ENCODE measurements at places on chromosomes 5 and 9.

- no peak overlapping the region for H3K4me3 ChIP-seq
- no peak overlapping the region for H3K27ac ChIP-seq
These were observed 16.9 kb downstream of the TLE4 start for GRCh38 chr9:79588488-79589223.

DNA sequence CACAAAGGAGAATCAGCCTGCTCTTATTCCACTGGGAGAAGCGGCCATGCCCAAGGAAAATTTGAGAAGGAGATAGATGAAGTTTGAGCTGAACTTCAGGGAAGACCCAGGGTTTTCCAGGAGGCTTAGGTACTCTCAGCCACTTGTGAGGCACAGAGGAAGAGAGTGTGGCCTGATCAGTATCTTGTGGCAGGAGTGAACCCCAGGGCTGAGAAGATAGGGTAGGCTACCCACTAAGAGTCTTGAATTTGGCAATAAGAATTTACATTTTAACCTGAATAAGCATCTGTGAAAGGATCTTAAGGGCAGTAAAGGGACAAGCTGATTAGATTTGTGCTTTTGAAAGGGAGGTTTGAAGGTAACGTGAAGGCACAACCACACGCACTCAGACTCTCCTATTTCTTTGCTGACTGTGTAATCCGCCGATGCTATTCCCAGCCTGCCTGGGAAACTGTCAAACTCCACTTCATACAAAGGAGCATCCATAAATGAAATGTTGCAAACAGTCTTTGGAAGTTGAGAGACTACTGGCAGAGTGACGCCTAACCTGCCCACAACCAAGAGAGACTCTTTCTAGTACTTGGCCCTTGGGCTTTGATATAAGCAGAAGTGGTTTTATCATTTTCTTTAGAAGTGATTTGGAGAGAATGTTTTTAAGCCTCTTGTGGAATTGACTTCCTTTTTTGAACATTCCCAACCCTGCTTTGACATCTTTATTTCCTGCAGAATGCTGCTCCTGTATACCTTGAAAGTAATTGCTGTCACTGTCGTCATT lies 108.2 kb upstream of the VCAN start:
- H3K4me3 ChIP-seq, result no peak overlapping the region
- no peaks in the 10 kb centered on the region for H3K27me3 ChIP-seq
- no peaks in the 10 kb centered on the region for H3K4me1 ChIP-seq
- DNase-seq, result no peak
- H3K27ac ChIP-seq, result no peak overlapping the region
- H3K36me3 ChIP-seq, result no peaks in the 10 kb centered on the region

DNA sequence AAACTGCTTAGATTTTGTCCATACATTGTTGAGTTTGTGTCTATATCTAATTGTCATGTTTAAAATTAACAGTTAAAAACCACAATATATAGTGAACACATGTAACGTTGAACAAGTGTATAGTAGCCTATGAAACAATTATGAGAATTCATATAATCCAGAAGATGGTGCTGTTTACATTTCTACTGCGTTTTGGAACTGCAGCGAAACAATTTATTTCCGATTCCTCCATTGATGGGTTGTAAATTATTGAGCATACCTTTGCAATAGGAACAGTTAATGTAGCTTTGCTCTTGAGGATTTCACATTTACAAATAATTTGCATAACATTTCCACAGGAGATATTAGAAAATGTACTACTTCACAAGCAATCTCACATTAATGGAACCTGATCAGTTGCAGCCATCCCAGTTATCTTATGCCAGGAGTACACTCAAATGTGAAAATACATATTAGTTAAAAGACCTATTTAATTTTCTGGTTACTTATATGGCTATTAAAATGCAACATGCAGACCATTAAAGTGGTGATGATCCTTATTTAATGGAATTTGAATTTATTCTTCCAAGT lies 411.8 kb downstream of the CDH10 start:
- DNase-seq, result no peak
- no peak overlapping the region for H3K27ac ChIP-seq
- no peak overlapping the region for H3K4me3 ChIP-seq
- no peaks in the 10 kb centered on the region for H3K27me3 ChIP-seq
- H3K36me3 ChIP-seq, result no peaks in the 10 kb centered on the region
- no peaks in the 10 kb centered on the region for H3K4me1 ChIP-seq

DNA sequence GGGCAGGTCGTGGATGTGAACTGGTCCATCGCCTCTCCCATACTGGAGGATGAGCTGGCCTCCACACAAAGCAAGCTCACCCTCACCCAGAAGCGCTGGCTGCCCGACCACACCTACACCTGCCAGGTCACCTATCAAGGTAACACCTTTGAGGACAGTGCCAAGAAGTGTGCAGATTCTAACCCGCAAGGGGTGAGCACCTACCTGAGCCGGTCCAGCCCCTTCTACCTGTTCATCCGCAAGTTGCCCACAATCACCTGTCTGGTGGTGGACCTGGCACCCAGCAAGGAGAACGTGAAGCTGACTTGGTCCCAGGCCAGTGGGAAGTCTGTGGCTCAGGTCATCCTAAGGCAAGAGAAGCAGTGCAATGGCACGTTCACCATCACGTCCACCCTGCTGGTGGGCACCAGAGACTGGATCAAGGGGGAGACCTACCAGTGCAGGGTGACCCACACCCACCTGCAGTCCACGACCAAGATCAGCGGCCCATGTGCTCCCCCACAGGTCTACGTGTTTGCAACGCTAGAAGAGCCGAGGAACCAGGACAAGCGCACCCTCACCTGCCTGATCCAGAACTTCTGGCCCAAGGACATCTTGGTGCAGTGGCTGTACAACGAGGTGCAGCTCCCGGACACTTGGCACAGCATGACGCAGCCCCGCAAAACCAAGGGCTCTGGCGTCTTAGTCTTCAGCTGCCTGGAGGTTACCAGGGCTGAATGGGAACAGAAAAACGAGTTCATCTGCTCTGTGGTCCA lies 71.3 kb downstream of the INSL6 start:
- H3K27ac ChIP-seq, result no peak overlapping the region
- peaks cover 49% of the 10 kb centered on the region for H3K36me3 ChIP-seq
- no peak for DNase-seq
- no peaks in the 10 kb centered on the region for H3K27me3 ChIP-seq
- no peak overlapping the region for H3K4me3 ChIP-seq

DNA sequence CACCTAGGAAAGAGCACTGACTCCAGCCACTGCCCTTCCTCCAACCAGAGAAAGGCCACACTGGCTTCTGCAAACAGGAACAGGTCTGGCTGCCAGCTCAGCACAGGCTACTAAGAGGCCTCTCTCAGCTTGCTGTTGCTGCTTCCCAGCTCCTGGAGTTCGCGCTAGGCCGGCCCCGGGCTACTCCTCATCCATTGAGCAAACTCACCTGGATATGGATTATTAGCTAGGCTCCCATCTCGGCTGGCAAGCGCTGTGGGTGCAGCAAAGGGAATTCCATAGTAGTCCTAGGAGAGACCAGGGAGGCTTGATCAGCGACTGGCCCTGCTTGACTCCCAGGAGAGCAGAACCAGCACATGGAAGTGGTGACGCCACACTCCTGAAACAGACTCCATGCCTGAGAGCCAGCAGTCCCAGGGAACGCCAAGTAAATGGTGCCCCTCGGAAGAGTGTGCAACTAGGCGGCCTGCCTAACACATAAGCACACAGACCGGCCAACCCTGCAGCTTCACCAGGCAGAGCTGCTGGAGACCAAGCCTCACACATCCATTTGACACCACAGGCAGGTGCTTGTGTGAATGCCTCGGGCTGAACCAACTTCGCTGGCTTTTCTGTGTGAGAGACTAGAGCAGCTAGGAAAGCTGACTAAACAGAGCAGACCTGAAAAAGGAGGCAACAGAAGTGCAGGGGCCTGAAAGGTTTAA lies 107.2 kb downstream of the UBE2R2 start:
- peaks cover 2% of the 10 kb centered on the region for H3K4me1 ChIP-seq
- DNase-seq, result no peak
- no peak overlapping the region for H3K4me3 ChIP-seq
- peaks cover 76% of the 10 kb centered on the region for H3K36me3 ChIP-seq
